ENCODE measurements at places on chromosomes 3 and 15.

- DNase-seq = no peak
Observed at GRCh38 chr15:82587805-82588204, 47.5 kb upstream of the RPS17 start.

DNA sequence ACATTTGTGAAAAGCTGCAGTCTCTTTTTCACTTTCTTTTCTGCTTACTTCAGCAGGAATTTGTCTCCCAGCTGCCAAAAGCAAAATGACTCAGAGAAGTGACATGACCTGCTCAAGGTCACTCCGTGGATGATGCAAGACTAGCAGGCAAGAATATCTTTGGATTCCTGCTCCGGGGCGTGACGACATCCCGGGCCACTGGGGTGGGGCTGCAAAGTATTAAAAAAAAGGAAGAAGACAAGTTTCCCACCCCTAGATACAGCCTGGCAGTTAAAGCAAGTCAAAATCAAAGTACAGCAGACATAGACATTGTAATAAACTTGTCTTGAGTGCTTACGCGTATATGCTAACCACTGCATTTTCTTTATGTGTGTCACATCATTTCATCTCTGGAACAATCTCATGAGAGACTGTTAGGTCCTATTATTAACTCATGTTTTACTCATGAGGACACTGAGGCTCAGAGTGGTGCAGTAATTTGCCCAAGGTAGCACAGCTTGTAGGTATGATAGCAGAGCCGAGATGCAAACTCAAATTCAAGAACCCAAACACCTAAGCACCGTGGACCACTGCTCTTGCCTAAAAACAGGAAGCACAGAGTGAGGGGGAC lies 485.2 kb upstream of the PROK2 start:
- DNase-seq = peak; percentile 97

DNA sequence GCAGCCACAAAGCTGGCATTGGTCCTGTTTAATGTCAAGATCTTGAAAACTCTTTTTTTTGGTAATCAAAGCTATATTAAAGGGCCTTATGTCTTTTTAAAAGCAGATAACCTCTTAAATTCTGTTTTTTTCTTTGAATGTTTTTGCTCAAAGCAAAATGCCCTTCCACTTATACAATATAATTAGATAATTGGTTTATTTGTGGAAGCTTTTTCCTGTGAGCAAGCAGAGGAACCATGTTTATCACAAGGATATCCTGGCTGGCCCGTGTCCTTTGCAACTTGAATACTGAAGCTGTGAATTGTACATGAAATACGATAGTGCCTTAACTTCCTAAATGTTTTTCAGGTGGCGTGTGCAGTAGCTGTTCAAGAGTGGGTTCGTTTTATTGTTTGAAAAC lies 2.6 kb downstream of the ST3GAL6 start:
- DNase-seq = no peak

DNA sequence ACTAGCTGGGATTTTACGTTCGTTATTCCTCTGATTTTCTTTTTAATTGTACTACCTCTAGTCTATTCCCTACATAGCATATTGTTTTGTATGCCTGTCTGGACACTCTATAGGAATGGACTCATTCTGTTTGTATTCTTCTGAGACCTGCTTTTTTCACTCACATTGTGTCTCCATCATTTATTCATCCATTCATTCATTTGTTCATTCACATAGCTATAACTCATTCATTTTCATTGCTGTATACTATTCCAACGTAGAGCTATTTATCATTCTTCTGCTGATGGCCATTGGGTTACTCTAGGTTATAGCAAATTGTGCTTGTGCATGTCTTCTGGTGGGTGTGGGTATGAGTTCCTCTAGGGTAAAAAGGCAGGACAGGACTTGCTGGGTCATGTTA lies 74.0 kb upstream of the SLC6A6 start:
- DNase-seq = no peak

DNA sequence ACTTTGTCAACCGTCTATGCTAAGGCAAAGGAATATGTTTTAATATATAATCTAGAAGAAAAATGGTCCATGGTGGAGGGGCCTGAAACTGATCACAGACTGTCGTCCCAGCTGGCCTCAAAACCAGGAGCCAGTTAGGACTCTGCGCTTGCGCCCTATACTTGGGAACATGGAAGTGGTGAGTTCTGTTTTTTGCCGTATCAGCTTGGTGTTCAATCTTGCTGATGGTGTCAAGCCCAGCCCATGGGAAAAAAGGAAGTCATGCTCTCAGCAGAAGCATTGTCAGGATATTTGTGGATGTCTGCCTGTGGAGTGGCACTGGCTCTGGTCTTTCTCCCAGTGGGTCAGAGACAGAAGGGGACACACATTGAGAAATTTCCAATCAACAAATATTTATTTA lies 342.0 kb upstream of the CTDSPL start:
- DNase-seq = no peak

- DNase-seq = peak; percentile 69
Observed at GRCh38 chr15:81311752-81312464, 12.0 kb downstream of the STARD5 start.

GRCh38 chr3:73404435-73404834 lies 220.3 kb downstream of the PDZRN3 start:
- no peak for DNase-seq

- DNase-seq = no peak
Observed at GRCh38 chr3:195885036-195885891, 23.1 kb downstream of the TNK2 start.

DNA sequence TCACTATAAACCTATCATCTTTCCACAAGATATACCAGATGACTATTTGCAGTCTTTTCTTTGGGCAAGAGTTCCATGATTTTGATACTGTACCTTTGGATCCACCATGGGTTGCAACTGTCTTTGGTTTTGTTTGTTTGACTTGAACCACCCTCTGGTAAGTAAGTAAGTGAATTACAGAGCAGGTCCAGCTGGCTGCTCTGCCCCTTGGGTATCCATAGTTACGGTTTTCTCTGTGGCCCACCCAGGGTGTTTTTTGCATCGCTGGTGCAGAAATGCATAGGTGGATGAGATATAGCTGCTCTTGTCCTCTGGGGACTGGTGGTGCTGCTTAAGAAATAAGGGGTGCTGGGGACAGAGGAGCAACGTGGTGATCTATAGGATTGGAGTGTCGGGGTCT lies 33.8 kb downstream of the CHDH start:
- DNase-seq = no peak

DNA sequence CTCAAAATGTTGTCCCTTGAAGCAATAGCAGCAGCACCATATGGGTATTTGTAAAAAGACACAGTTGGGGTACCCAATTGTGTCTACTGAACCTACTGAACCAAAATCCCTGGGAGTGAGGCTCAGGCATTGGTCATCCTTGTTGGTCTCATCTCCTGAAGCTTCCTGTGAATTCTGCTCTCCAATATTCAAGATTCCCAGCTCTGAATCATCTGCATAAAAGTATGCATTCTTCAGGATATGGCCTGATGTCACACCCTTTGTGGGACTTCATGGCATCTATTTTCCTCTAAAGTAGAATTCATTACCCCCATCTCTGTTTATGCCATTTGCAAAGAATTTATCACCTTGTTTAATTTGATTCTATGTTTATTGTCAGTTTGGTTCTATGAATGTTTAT lies 13.3 kb upstream of the PTX3 start:
- peak; percentile 70 for DNase-seq

GRCh38 chr3:15327941-15328340 lies 4.4 kb downstream of the SH3BP5 start:
- no peak for DNase-seq

DNA sequence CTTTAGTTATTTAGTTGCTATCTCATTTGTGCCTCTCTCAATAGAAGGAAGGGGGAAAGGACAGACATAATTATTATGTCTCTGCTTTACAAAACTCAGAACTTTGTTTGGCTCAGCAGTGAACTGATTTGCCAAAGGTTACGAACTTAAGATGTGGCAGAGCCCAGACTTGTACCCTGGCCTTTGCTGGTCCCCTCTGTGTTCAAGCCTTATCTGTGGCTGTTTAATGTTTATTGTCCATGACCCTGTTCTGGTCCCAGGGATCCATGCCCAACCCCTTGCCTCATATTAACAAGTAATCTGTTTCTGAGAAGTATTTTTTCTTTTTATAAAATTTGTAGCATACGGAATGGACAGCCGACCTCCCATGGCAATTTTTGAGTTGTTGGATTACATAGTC lies 10.7 kb downstream of the SNAPC5 start:
- DNase-seq = no peak

DNA sequence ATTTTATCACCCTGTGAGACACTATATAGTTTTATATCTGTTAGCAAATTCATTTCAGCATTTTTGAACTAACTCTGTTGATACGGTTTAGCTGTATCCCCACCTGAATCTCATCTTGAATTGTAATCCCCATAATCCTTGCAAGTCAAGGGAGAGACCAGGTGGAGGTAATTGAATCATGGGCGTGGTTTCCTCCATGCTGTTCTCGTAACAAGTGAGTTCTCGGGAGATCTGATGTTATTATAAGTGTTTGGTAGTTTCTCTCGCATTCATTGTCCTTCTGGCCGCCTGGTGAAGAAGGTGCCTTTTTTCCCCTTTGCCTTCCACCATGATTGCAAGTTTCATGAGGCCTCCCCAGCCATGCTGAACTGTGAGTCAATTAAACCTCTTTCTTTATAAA lies 53.2 kb upstream of the TMC3 start:
- DNase-seq = no peak

GRCh38 chr15:71251584-71252043 lies 136.3 kb downstream of the THSD4 start:
- no peak for DNase-seq

DNA sequence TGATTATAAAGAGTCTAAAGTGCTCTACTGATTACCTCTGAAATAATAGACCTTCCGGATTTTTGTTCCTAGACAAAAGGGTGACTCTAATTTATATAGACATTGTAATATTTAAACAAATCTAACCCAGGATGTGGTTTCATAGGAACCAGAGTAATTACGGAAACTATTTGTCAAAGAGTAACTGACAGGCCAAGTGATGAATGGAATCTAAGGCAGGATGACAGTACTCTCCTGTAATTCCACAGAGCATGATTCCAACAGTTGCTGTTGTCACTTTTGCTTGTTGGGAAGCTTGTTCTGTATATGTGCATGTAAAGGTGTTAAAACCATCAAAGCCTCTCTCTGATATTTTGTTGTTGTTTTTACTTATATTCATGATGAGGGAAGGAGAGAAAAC lies 1141.0 kb downstream of the IGSF11 start:
- DNase-seq = peak; percentile 1

GRCh38 chr15:73325191-73325861 lies 43.4 kb downstream of the HCN4 start:
- no peak for DNase-seq

- peak; percentile 37 for DNase-seq
Observed at GRCh38 chr3:133472242-133472641, 72.4 kb downstream of the BFSP2 start.

GRCh38 chr15:77804210-77804609 lies 171.5 kb upstream of the LINGO1 start:
- DNase-seq = no peak

- DNase-seq = no peak
Observed at GRCh38 chr15:52925130-52925529, 135.0 kb upstream of the ONECUT1 start.

GRCh38 chr3:142489572-142490323 lies 41.9 kb upstream of the XRN1 start:
- DNase-seq = no peak

DNA sequence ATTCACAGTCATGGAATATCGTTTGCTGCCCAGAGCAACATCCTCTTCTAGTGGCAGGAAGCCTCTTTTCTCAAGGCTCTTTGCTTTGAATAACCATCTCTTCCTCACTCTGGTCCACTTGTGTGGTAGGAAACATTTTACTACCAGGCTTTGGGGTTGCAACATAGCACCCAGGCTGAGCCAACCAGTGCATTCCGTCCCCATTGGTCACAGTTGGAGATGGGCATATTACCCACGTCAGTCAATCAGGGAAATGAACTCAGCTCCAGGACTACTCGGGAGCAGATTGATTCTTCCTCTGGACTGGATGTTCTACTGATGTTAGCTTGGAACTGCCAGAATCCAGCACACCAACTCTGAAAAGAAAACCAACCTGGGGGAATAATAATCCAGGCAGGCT lies 4.2 kb upstream of the PEX5L start:
- DNase-seq = no peak

- peak; percentile 61 for DNase-seq
Observed at GRCh38 chr3:45666757-45667431, 22.3 kb upstream of the SACM1L start.

GRCh38 chr3:127206154-127206553 lies 13.2 kb downstream of the PRR23E start:
- DNase-seq = no peak

GRCh38 chr3:58025406-58025805 lies 17.2 kb downstream of the FLNB start:
- no peak for DNase-seq

- no peak for DNase-seq
Observed at GRCh38 chr3:14413381-14414071, 11.1 kb downstream of the SLC6A6 start.

Measured in AG10803 (cell line).